Heart right ventricle (tissue), 16 donors: ENCODE measurements at places on chromosomes 5 and 9.

DNA sequence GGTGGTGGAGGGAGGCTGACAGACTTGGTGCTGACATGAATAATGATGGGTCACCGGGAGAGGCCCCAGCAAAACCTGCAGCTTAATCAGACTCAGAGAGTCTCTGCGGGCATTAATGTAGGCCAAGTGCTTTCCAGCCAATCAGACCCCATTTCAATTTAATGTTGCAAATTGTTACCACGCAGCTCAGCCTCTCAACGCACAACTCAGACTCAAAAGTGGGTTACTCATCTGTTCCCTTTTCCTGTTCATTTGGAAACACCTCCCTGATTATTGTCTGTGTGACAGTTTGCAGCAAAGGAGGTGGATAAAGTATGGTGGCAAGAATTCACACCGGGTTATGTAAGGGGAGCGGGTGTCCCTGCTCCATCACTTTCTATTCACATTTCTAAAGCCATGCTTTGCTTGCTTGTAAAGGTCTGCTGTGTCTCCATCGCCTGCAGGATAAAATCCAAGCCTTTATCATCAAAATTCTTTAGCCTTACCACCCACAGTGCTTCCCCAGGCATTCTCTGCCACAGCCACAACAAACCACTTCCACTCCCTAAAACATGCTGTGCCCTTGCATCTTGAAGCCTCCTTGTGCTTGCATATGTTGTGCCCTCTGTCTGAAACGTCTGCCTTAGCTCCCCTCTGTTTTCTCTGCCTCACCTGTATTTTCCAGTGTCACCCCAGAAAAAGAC, 156.5 kb downstream of the ASTN2 start:
- DNase-seq = no peak

DNA sequence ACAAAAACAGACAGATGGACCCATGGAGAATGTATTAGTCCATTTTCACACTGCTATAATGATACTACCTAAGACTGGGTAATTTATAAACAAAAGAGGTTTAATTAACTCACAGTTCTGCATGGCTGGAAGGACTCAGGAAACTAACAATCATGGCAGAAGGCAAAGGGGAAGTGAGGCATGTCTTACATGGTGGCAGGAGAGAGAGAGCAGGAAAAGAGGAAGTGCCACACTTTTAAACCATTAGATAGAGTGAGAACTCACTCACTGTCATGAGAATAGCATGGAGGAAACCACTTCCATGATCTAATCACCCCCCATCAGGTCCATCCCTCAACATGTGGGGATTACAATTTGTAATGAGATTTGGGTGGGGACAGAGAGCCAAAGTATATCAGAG, 808.9 kb downstream of the CDH12 start:
- DNase-seq = no peak

DNA sequence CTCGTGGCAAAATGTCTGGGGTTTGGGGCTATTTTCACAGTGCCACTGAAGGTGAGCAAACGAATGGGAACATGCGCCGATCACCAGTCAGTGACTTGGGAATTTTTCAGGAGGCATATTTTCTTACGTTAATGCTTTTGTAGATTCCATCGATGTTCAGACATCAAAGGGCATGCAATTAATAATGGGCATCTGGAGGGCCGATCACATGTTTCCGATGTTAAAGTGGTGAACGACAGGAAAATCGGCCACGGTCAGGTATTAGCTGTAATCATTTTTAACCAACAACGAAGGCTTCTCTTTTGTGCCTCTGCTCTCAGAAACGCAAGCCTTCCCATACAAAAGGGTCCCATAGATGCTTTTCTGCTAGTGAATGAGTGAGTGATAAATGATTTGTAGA, 155.0 kb upstream of the PITX1 start:
- DNase-seq = no peak

- DNase-seq = no peak
Observed at GRCh38 chr9:85859765-85860164, 81.2 kb upstream of the NAA35 start.

DNA sequence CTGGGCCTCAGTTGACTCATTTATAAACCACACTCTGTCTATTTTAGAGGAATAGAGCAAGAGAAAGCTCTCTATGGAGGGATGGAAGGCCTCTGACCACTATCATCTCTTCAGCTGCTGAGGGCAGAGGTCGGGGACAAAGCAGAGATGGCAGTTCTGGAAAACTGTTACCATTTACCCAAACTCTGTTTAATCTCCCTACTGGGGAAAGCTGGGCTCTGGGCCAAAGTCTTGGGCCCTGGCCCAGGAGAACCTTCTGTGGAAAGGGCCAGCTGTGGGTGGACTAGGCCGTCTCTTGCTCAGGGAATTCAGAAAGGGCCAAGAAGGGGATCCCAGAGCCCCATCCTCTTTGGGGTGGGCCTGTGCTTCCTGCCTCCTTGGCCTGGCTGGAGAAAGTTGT, 100.0 kb downstream of the PSD2 start:
- DNase-seq = peak; percentile 50

DNA sequence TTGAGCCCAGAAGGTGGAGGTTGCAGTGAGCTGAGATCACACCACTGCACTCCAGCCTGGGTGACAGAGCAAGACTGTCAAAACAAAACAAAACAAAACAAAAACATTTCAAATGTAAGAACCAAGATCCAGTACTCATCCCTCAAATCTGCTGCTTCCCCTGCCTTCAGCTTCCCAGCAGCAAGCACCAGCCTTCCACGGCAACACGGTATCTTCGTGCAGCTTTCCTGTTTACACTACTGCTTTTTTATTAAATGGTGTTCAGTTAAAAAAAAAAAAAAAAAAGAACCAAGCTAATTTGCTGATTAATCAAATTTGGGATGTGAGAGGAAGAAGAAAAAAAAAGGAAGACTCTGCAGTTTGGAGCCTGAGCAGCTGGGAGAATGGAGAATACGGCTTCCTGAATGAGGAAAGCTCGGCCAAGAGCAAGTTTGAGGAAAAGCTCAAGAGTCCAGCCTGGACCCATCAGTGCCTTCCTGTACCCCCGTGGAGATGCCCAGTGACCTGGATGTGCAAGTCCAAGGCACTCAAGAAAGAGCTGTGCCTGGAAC, 28.0 kb upstream of the SLC2A8 start:
- DNase-seq = no peak

- DNase-seq = peak; percentile 53
Observed at GRCh38 chr5:173707392-173707791, 90.9 kb upstream of the BOD1 start.

DNA sequence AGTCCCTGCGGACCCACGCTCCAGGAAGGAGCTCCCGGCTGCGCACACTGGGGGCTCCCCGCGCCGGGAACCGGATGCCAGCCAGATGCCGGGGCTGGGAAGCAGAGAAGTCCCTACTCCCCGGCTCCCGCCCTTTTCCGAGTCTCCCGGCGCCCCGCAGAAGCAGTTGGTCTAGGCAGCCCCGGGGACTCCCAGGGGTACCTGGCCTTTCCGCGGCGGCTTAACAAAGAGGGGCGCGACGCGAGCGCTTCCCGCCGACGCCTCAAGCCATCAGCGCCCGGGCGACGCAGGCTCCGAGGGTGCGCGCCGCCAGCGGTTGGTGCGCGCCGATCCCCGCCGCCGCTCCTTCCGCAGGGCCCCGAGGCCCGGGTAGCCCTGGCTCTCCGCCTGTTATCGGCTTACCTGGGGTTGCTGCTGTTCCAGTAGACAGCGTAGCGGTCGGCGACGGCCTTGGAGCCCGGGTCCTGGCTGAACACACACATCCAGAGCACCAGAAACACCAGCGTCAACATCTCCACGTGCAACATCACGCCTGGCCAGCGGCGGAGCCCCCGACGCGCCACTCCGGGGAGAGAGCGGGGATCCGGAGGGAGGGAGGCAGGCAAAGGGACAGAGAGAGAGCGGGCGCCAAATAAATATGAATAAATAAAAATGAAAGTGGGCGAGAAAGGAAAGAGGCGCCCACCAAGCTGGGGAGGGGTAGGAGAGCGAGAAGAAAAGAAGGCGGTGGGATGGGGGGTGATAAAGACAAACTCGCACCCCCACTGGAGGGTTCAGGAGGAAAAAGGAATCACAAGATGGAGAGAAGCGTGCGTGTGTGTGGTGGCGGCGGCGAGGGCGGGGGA, 428 bp downstream of the EFNA5 start:
- DNase-seq = peak; percentile 22

- DNase-seq = no peak
Observed at GRCh38 chr5:82560561-82560960, 282.4 kb upstream of the RPS23 start.

- DNase-seq = no peak
Observed at GRCh38 chr5:88736494-88736893, 146.5 kb downstream of the MEF2C start.

GRCh38 chr9:127571971-127572370, 40.1 kb upstream of the STXBP1 start:
- DNase-seq = no peak

DNA sequence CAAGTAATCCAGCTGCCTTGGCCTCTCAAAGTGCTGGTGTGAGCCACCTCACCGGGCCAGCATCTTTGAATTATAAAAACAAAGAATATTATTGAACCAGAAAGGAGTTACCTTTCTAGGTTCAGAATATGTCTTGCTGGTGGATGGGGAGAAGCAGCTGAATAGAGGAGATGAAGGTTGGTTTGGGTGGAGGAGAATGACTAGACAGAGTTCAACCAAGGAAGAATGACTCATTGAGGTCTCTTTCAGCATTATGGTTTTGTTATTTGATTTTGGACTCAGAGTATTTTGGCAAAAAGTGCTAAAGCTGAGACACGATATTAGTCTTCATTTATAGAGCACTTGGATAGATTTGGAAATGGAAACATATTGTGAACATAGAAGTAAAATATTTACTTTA, 75.2 kb upstream of the MPDZ start:
- DNase-seq = no peak

- no peak for DNase-seq
Observed at GRCh38 chr9:132472199-132472598, 62.2 kb downstream of the CFAP77 start.

GRCh38 chr9:82535432-82535998, 527.4 kb downstream of the RASEF start:
- no peak for DNase-seq

DNA sequence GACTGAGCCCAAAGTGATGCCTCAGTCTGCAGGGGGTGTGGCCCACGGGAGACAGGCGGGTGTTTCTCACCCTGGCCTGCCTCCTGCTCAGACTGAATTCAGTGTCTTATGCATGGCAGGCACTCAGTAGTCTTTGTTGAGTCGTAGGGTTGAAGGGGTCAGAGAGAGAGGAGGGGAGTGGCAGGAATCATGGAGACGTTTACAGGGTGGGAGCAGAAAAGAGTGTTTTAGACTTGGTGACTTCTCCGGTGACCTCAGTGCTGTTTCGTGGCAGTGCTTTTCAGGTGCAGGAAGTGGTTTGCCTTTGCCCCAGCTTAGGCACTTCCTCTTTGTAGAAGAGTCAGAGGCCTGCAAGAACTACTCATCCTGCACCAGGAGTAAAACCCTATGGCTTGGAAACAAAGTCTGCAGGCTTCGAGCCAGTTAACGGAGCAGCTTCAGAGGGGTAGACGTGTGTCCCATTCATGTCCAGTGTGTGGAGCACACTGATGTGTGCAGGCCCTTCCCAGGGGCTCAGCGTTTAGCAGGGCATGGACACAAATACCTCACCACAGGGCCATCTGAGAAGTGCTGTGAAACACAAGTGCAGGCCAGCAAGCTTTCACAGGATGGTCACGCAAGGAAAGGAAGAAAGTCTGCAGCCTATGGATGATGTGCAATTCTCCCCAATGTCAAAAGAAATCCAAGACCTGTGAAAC, 24.5 kb upstream of the SEMA4D start:
- DNase-seq = no peak

DNA sequence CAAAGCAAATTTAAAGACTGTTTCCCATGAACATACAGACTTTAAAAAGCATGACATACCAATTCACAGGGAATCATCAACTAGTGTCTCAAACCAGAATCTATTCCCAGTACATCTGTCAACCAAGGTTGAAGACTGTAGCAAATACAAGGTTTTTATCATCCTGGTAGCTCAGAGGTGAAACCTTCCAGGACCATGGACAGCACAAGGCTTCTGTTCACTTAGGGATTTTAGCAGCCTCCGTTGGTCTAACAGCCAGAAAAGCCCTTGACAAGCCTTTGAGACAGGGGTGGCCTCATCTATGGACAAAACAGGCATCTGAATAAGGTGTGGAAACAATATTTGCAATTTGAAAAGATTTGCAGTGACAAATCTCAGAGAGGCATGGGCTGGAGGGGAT, 119.0 kb downstream of the TRIM32 start:
- DNase-seq = no peak

GRCh38 chr5:50958852-50959457, 292.5 kb downstream of the PARP8 start:
- no peak for DNase-seq

- DNase-seq = no peak
Observed at GRCh38 chr5:45109636-45110035, 300.9 kb downstream of the MRPS30 start.

DNA sequence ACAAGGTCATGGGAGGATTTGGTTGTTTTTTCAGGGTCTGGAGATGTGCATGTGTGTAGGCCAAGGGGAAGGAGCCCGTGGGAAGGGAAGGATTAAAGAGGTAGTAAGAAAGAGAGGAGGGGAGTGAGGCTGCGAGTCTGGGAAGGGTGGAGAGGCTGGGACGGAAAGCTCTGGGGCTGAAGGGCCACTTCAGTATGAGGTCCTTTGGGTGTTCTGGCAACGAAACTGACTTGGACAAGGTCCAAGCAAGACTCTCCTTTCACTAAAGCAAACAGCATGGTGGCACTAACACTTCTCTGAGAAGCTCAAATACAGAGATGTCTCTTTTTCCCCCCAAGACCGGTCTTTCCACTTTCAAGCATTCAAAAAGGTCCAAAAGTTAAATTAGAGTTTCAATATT, 394.5 kb downstream of the ARHGEF28 start:
- no peak for DNase-seq

DNA sequence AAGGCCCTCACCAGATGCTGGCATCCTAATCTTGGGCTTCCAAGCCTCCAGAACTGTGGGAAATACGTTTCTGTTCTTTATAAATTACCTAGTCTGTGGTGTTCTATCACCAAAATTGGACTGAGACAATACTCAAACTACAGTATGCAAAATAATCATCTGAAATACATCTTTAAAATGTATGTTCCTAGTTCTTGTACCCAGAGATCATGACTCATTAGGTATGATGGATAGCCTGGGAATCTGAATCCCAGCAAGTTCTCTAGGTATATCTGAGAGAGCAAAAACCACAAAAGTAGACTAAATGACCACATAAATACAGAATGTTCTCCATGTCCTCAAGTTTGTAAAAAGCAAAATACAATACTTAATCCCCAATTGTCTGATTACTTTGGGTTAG, 166.3 kb downstream of the YIPF5 start:
- no peak for DNase-seq

- DNase-seq = no peak
Observed at GRCh38 chr5:142602720-142603245, 83.1 kb downstream of the FGF1 start.

DNA sequence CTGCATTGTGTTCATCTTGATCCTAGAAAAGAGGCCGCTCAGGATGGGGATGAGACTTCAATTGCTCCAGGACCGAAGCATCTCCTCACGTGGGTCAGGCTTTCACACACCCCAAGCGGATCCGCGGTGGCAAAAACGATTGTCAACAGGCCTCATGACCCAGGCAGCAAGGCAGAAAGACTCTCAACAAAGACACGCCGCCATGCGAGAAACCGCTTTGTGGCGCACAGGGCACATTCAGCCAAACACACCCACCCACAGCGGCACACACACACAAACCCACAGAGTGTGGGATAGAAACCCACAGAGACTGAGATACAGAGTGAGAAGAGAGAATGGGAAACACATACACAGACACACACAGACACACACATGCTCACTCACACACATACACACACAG, 483.4 kb downstream of the SPATA31A7 start:
- no peak for DNase-seq
